T-cell (primary cell): ENCODE measurements at places on chromosomes 5 and 9. TPM values are rescaled to one million over a fixed set of nuclear protein-coding genes. Genes with fewer than 3 reads are reported as not detected.

GRCh38 chr9:116451500-116452115 is 235.5 kb upstream of the TRIM32 start:
- H3K27me3 ChIP-seq: no peaks in the 10 kb centered on the region
- no peaks in the 10 kb centered on the region for H3K4me1 ChIP-seq
- no peak for DNase-seq
- no peak overlapping the region for H3K27ac ChIP-seq

DNA sequence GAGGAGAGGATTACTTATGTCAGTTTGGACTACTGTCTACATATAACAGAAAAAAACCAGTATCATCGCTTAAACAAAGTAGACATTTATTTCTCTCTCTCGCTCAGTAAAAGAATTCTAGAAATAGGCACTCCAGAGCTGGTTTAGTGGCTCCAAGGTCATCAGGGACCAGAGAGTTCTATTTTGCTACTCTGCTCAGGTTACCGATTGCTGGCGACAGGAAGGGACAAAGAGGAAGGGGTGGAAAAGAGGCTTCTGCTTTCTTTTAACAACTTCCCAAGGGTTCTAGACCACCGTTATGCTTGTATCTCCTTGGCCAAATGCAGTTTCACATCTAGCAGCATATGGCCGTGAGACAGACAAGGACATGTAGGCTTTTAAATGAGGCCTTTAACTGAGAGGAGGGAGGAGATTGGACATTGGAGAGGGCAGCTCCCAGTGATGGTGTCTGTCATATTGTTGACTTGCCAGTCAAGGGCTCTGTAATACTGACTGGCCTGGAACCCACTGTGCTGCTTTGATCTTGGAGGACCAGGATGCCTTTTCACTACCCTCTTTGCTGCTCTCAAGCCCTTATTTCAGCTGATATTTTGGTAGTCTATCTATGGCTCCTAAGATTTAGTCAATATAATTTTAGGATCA is 15.6 kb upstream of the DCP2 start:
- H3K4me3 ChIP-seq: no peak overlapping the region
- no peaks in the 10 kb centered on the region for H3K36me3 ChIP-seq
- no peak for DNase-seq
- H3K4me1 ChIP-seq: no peaks in the 10 kb centered on the region
- H3K27me3 ChIP-seq: no peaks in the 10 kb centered on the region
- no peak overlapping the region for H3K27ac ChIP-seq

DNA sequence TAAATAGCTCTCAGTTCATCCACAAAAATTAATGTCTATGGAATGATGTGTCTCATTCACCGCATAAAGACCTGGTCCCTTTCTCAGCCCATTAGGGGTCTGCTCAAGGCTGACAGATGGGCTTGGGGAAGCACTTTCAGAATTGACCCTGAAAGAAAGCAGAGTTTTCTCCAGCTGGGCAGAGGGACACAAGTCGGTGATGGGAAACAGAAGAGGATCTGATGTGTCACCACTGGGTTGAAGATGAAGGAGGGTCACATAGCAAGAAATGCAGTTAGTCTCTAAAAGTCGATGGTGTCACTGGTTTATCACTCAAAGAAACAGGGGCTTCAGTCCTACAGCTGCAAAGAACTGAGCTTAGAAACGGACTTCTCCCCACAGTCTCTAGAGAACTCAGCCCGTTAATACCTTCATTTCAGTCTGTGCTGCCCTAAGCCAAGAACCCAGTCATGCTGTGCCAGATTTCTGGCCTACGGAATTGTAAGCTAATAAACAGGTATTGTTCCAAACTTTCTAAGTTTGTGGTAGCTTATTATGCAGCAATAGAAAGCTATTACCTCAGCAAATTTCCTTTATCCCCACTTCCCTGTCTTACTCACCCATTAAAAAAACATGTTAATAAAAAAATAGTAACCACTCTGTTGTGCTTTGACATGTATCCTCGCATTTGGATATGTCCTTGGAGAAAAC is 64.6 kb downstream of the ADAMTS12 start:
- no peak overlapping the region for H3K4me3 ChIP-seq
- H3K27me3 ChIP-seq: no peaks in the 10 kb centered on the region
- no peaks in the 10 kb centered on the region for H3K4me1 ChIP-seq
- no peak overlapping the region for H3K27ac ChIP-seq
- H3K36me3 ChIP-seq: no peaks in the 10 kb centered on the region

DNA sequence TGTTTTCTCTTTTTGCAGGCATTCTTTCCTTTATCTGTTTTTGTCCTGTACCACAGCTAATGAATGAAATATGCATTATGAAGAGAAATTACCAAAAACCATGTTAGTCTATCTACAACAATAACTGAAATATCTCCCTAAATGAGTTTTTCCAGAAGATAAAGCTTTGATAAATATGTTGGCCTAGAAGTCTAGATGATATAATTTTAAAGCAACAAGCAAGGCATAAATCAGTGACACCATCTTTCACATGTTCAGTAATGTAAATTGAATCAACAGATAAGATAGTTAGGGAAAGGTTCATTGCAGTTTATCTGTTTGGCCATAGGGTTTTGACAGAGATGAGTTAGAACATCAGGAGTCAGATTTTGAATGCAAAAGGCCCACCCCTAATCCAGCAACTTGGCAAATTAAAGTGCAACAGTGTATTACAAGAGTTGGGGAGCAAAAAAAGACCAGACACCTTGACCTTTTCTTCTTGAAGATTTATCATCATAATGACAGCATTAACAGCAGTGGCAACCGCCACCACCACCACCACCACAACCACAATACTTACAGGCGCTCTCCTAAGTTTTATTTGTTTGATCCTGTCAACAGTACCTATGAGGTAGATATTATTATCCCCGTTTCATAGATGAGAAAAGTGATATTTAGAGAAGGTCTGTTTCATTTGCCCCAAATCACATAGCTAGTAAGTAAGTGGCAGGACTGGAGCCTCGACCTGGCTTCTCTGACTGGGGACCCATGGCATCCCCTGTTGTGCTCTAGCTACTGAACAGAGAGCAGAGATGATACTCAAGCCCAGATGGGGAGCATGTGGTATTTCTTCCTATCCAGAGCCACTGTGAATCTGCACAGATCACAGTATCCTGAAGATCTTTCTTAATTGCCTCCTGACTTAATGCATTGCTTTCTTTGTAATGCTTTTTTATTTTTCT is 122.8 kb upstream of the DHFR start:
- DNase-seq: no peak
- H3K27me3 ChIP-seq: no peaks in the 10 kb centered on the region
- peaks cover 3% of the 10 kb centered on the region for H3K36me3 ChIP-seq
- no peak overlapping the region for H3K27ac ChIP-seq

- DNase-seq: no peak
- H3K4me1 ChIP-seq: peaks cover 28% of the 10 kb centered on the region
- no peaks in the 10 kb centered on the region for H3K36me3 ChIP-seq
- H3K27ac ChIP-seq: no peak overlapping the region
- H3K27me3 ChIP-seq: no peaks in the 10 kb centered on the region
- peak overlapping the region; percentile 36 for H3K4me3 ChIP-seq
These were observed 930 bp downstream of the ANKS6 start for GRCh38 chr9:98795295-98795955.

DNA sequence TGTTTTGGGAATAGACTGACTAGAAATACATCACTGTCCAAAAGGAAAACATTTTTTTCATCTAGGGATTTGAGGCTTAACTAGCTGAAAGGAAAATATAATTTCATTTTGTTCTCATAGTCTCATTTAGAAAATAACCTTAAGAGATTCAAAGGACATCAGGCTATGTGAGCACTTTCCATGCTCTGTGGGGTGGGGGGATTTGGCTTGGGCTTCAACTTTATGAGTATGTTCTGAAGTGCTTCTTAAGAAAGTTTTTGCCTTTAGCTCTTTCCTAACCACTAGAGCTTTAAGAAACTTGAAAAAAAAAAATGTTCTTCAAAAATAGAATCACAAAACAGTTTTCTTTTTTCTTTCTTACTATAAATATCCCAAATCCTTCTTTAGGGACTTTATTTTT is 17.6 kb downstream of the CDH6 start:
- no peaks in the 10 kb centered on the region for H3K36me3 ChIP-seq
- DNase-seq: no peak

GRCh38 chr9:115590011-115590410 is 472.1 kb upstream of the TNC start:
- DNase-seq: no peak
- H3K27me3 ChIP-seq: no peaks in the 10 kb centered on the region
- H3K27ac ChIP-seq: no peak overlapping the region
- H3K4me1 ChIP-seq: no peaks in the 10 kb centered on the region

- H3K4me3 ChIP-seq: no peak overlapping the region
- H3K36me3 ChIP-seq: no peaks in the 10 kb centered on the region
- DNase-seq: no peak
- no peaks in the 10 kb centered on the region for H3K4me1 ChIP-seq
- no peaks in the 10 kb centered on the region for H3K27me3 ChIP-seq
These were observed 72.4 kb downstream of the KIAA0825 start for GRCh38 chr5:94545870-94546625.

The PLEKHG4B gene
- not detected for total RNA-seq

GRCh38 chr5:112475747-112476365 is 56.8 kb upstream of the EPB41L4A start:
- H3K4me3 ChIP-seq: no peak overlapping the region
